H9 (cell line): ENCODE measurements at places on chromosomes 3 and 15. TPM values are rescaled to one million over a fixed set of nuclear protein-coding genes. Genes with fewer than 3 reads are reported as not detected.

DNA sequence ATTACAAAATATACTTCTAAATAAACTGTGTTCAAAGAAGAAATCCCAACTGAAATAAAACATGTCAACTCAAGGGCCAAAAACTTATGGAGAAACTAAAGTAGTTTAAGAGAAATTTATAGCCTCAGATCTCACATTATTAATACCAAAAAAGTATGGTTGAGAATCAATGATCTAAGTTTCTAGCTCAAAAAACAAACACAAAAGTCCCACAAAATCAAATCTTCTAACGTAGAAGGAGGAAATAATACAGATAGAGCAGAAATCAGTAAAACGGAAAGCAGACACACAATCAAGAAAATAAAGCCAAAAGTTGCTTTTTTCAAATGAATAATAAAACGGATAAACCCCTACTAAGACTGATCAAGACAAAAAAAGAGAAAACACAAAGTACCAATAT lies 2.9 kb downstream of the SUSD5 start:
- no peaks in the 10 kb centered on the region for H3K4me1 ChIP-seq
- H3K27ac ChIP-seq = no peak overlapping the region
- peaks cover 2% of the 10 kb centered on the region; the same call in 1 of the 3 replicates for H3K36me3 ChIP-seq
- peaks cover 22% of the 10 kb centered on the region; the same call in 1 of the 2 replicates for H3K27me3 ChIP-seq
- no peak overlapping the region for H3K4me3 ChIP-seq

LRCH3 gene
- 54.7 and 56.4 TPM in 2 replicates for total RNA-seq

DNA sequence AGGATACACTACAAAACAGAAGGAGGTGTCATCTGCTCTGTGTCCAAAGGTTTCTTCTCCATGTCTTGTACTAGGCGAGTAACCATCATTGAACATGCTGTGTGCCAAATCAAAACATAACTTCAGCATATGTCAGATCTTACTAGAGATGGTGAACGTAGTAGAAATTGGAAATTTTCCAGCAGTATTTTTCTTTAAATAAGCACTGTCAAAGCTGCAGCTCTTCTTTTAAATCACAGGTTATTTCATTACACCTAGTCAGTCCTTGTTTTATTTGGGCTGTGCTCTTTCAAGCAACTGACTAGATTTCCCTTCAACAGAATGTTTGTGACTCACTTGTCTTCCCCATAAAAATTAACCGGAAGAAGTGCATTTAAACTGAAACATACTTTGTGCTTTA lies 46.5 kb downstream of the MSL2 start:
- H3K36me3 ChIP-seq = peaks cover 23% of the 10 kb centered on the region
- no peak overlapping the region for H3K27ac ChIP-seq
- H3K4me1 ChIP-seq = no peaks in the 10 kb centered on the region
- no peak overlapping the region for H3K4me3 ChIP-seq
- no peak for DNase-seq
- H3K27me3 ChIP-seq = no peaks in the 10 kb centered on the region

- H3K4me3 ChIP-seq = peak overlapping the region; percentile 89
- no peaks in the 10 kb centered on the region; the same call in 1 of the 2 replicates for H3K36me3 ChIP-seq
- no peaks in the 10 kb centered on the region for H3K4me1 ChIP-seq
- peaks cover 67% of the 10 kb centered on the region for H3K27me3 ChIP-seq
- DNase-seq = peak; percentile 40
- no peak overlapping the region for H3K27ac ChIP-seq
Observed at GRCh38 chr3:158102242-158103080, 3.8 kb downstream of the SHOX2 start.

GRCh38 chr3:174541708-174542315 lies 317.3 kb upstream of the NAALADL2 start:
- H3K4me3 ChIP-seq = no peak overlapping the region
- no peaks in the 10 kb centered on the region for H3K27me3 ChIP-seq
- peaks cover 5% of the 10 kb centered on the region; the same call in 1 of the 2 replicates for H3K4me1 ChIP-seq
- DNase-seq = no peak
- no peaks in the 10 kb centered on the region; the same call in 1 of the 2 replicates for H3K36me3 ChIP-seq
- no peak overlapping the region for H3K27ac ChIP-seq

DNA sequence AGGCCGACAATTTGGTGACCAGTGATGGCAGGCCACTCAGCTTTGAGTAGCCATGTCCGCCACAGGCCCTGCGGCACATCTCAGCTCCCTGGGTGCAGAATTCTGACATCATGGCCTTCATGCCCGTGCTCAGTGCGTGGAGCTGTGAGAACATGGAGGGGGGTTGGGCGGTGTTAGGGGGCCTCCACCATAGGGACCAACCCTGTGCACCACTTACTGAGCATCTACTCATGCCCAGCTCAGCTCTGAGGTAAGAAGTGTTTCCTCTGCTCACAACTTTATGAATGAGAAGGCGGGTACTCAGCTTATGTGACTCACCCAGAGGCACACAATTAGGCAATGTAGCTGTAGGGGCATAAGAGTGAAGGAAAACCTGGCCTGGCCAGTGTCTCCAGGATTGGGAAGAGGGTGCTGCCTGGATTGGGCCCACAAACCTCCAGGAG lies 10.5 kb downstream of the ACOX2 start:
- H3K27ac ChIP-seq = no peak overlapping the region
- no peaks in the 10 kb centered on the region; the same call in 1 of the 2 replicates for H3K4me1 ChIP-seq
- no peaks in the 10 kb centered on the region for H3K27me3 ChIP-seq
- H3K36me3 ChIP-seq = peaks cover 4% of the 10 kb centered on the region
- H3K4me3 ChIP-seq = no peak overlapping the region

LHFPL4 gene
- total RNA-seq = 16.3 and 19.2 TPM in 2 replicates

GRCh38 chr15:51793521-51794305 lies 35.7 kb upstream of the TMOD3 start:
- no peaks in the 10 kb centered on the region for H3K4me1 ChIP-seq
- H3K36me3 ChIP-seq = no peaks in the 10 kb centered on the region
- no peak overlapping the region for H3K27ac ChIP-seq

DNA sequence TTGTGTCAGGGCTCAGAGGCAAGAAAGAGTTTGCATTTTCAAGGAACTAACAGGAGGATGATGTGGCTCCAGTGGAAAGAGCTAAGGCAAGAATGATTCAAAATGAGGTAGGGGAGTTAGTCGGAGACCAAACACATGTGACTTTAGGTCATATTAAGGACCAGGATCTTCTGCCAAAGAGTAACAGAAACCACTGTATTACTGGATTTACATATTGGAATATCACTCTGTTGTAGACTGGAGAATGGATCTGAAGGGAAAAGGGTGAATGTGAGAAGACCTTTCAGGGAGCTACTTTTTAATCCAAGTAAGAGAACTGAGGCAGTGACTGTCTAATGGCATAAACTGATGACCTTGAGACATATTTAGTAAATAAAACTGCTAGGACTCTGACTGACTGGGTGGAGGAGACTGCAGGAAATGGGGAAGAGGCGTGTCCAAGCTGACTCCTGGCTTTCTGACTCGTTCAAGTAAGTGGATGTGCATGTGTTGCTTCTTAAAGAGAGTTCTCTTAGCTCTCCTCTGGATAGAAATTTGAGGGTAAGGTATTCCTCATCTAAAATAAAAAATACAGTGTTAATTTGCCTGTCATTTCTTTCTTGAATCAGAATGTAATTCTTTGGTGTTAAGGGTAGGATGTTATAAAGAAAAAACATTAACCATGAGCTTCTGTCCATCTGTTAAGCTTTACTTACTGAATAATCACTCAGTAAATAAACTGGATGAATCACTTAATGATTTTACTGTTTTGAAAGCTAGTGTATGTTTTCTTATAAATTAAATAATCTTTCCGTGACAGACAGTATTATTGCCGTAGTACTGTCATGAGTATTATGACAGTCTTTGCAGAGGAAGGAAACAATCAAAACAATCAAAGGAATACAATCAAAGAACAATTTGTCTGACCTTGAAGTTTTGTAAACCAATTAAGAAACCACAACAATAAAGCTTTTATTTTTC lies 58.3 kb upstream of the CFAP20DC start:
- no peaks in the 10 kb centered on the region; the same call in 1 of the 2 replicates for H3K4me1 ChIP-seq
- no peak overlapping the region for H3K27ac ChIP-seq
- no peaks in the 10 kb centered on the region for H3K36me3 ChIP-seq
- H3K4me3 ChIP-seq = no peak overlapping the region

SKOR1 gene
- total RNA-seq = 0.13 TPM in 2 replicates

OTOL1 gene
- total RNA-seq = not detected in 2 replicates

GRCh38 chr15:82805994-82806406 lies at the start of gene FSD2:
Gene FSD2 (minus strand): TSS chr15:82806069. CDS start chr15:82787390, 18,679 bp downstream.
- no peaks in the 10 kb centered on the region for H3K36me3 ChIP-seq
- no peaks in the 10 kb centered on the region for H3K4me1 ChIP-seq

ZKSCAN7 gene
- 7.0 and 8.7 TPM in 2 replicates for total RNA-seq

ECT2 gene
- 68.7 and 81.3 TPM in 2 replicates for total RNA-seq

CHRFAM7A gene
- 2.4 and 4.3 TPM in 2 replicates for total RNA-seq

CDHR4 gene
- total RNA-seq = not detected in 2 replicates

- H3K4me1 ChIP-seq = no peaks in the 10 kb centered on the region
- no peak for DNase-seq
- H3K36me3 ChIP-seq = no peaks in the 10 kb centered on the region
- H3K4me3 ChIP-seq = no peak overlapping the region
- no peak overlapping the region for H3K27ac ChIP-seq
Observed at GRCh38 chr3:157531771-157532170, 28.6 kb upstream of the VEPH1 start.

PPM1L gene
- 7.3 and 7.9 TPM in 2 replicates for total RNA-seq

GRCh38 chr3:27673701-27674100 lies 48.4 kb downstream of the EOMES start:
- H3K4me3 ChIP-seq = no peak overlapping the region
- DNase-seq = no peak
- H3K27ac ChIP-seq = no peak overlapping the region
- H3K27me3 ChIP-seq = no peaks in the 10 kb centered on the region

- no peak overlapping the region for H3K27ac ChIP-seq
- H3K36me3 ChIP-seq = no peaks in the 10 kb centered on the region
- no peaks in the 10 kb centered on the region for H3K27me3 ChIP-seq
- H3K4me1 ChIP-seq = no peaks in the 10 kb centered on the region
- no peak overlapping the region for H3K4me3 ChIP-seq
Observed at GRCh38 chr3:98148751-98149150, 1.5 kb downstream of the OR5H14 start.

DNA sequence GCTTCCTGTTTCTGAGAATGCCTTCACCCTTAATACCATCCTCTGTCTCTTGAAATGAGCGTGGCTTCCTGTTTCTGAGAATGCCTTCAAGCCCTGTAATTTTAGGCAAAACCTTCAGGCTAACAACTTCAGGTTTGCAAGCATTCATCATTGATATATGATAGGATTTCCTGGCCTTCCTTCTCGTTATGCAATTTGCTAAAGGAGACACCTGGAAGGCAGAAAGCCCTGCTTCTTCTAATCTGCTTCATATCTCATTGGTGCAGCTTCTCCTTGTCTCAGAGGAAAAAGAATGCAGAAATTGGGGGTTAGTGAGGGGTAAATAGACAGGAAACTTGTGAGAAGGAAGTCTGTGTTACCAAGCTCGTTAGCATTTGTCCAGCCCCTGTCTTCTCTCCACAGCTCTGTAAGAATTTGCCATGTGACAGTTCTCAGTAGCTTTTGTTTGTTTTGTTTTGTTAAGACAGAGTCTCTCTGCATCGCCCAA lies 7.3 kb downstream of the ARL6IP5 start:
- peaks cover 14% of the 10 kb centered on the region for H3K4me1 ChIP-seq
- no peak overlapping the region for H3K4me3 ChIP-seq
- H3K27me3 ChIP-seq = no peaks in the 10 kb centered on the region
- no peaks in the 10 kb centered on the region for H3K36me3 ChIP-seq

HRH1 gene
- 0.31 and 0.74 TPM in 2 replicates for total RNA-seq

SLC28A1 gene
- total RNA-seq = 0.13 TPM in 1 of 2 replicates, not detected in the other

DNA sequence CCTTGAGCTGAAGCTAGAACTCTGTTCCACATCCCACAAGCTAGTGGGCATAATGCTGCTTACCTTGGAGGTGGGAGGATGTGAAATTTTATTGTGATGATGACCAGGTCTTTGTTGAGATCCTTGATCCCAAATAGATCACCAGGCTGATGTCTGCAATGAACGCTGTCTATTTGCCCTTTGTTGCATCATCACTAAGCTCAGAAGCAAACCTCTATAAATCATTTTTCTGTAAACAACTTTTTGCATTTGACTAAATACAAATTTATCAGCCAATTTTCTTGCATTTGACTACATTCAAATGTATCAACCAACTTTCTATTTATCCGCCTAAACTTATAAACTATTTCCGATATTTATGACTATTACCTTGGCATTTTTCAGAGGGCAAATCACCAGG lies 9.7 kb downstream of the CCDC80 start:
- H3K4me3 ChIP-seq = no peak overlapping the region
- DNase-seq = no peak
- H3K36me3 ChIP-seq = no peaks in the 10 kb centered on the region
- no peak overlapping the region for H3K27ac ChIP-seq

DNA sequence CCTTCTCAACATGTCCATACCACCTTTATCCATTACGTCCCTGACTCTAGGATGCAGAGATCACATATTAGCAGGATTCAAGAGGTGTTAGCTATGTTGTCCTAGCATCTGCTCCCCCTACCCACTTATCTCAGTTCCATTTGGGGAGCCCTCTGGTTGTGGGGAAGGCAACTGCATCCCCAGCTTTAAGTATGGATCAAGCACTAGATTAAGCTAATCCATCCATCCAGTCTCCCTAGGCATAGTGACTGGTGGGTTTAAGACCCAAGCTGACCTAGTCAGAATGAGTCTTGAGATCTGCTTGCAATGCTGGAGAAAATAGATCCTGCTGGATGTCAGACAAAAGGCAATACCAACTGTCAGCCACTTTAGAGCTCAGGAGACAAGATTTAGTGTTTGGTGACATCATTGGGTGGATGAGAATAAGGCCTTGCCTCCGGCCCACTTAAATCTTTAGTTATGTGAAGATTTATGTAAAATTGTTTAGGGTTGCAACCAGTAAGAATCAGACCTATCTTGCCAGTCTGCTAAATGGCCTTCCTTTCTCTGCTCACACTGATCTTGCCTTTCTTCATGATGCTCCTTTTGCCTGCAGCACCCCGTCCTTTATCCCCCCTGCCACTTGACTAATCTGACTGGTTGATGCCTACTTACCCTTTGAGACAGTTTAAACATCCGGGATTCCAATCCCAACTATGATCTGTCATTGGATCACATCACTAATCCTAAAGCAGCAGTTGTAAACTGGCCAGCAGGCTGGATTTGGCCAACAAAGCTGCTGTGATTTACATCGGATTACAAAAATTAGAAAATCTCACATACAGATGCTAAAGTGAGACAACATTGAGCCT lies 2.1 kb upstream of the ISY1 start:
- DNase-seq = no peak
- H3K4me1 ChIP-seq = no peaks in the 10 kb centered on the region; the same call in 1 of the 2 replicates
- H3K36me3 ChIP-seq = peaks cover 7% of the 10 kb centered on the region; the same call in 2 of the 3 replicates
- peak overlapping the region; percentile 94 for H3K4me3 ChIP-seq
- H3K27me3 ChIP-seq = no peaks in the 10 kb centered on the region
- no peak overlapping the region for H3K27ac ChIP-seq
